Activated CD8-positive, alpha-beta memory T cell treated with anti-CD3 and anti-CD28 coated beads for 4 hours (primary cell): ENCODE measurements at places on chromosomes 13 and 19.
A peak's percentile ranks its signal among the peaks of the same experiment; 100 is the strongest.

GRCh38 chr19:571566-571974, 826 bp upstream of the BSG start:
- DNase-seq, result no peak

DNA sequence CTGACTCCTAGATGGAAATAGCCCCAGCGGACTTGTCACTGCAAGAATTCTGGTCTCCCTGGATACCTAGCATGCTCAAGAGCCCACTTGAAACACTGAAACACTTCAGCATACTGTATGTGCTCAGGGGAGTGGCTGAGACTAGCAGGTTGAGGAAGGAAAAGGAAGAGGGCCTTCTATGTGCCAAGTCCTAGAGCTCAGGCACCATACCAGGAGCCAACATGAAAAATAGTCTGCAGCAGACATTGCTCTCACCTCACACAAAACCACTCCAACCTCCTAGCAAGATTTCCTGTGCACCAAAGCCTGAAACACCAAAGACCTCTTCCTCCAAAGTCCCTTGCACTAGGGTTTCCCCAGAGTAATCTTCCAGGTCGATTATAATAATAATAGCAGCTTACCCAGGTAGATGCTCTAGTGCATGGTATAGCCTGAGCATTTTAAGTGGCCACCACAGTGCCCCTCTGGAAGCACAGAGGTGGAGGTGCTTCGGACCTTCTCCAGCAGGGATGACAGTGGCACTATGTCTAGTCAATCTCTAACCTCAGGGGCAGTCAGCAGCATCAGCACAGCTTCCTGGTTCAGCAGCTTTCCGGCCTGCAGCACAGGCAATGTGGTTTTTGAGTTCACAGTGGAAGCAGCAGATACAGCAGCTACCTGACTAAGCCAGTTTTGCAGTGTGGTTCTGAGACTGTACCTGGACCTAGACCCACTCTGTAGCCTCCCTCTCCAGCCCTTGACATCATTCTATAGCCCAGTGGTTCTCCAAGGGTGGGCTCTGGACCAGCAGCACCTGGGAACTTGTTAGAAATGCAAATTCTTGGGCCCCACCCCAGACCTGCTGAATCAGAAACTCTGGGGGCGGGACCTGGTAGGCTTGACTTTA, 45.6 kb upstream of the UBE2L5 start:
- DNase-seq, result peak; percentile 35

DNA sequence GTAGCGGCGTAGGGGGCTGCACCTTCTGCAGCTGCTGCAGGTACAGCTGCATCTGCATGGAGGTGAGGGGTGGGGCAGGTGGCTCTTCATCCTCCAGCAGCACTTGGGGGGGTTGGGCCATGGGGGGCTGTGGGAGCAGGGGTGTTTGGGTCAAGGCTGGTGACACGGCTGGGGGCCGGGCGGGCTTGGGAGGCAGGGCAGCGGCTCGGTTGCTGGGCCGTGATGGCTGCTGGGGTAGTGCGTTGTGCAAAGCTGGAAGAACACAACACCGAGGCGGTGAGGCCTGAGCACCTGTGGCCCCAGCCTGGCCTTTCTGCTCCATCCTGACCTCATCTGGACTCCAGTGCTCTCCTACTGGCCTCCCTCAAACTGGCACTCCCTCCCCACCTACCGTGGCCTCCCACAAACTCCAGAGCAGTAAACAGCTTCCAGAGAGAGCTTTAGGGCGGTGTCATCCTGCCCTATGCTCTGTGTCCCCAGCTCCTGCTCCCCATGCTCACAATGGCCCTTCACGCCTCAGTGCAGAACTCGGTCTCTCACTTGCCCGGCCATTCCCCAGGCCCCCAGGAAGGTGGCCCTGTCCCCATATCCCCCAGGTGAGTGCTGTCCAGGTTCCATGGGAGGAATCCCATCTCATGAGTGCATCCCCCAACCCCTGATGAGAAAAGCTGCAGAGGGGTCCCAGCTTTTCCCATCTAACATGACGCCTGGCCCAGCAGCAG, 11.1 kb upstream of the EPHX3 start:
- DNase-seq, result no peak

- no peak for DNase-seq
These were observed 193.1 kb downstream of the VWA8 start for GRCh38 chr13:41767801-41768200.

DNA sequence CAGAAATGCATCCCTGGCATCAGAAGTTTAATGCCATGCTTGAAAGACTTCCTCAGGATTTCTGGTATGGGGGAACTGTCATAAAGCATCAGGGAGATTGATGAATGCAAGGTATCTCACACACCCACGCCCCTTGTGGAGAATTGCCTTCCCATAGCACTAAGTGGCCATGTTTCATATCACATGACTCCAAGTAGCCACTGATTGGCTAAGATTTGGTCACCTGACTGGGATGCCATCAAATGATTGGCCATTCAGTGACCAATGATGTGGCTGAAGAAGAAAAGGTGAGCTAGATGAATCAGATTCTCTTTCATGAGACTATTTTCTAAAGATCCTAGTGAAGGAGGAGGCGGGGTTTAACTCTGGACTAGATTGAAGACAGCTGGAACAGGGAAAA, 7.3 kb downstream of the KLK8 start:
- no peak for DNase-seq

GRCh38 chr13:66665991-66666390, 564.1 kb downstream of the PCDH9 start:
- DNase-seq, result no peak

DNA sequence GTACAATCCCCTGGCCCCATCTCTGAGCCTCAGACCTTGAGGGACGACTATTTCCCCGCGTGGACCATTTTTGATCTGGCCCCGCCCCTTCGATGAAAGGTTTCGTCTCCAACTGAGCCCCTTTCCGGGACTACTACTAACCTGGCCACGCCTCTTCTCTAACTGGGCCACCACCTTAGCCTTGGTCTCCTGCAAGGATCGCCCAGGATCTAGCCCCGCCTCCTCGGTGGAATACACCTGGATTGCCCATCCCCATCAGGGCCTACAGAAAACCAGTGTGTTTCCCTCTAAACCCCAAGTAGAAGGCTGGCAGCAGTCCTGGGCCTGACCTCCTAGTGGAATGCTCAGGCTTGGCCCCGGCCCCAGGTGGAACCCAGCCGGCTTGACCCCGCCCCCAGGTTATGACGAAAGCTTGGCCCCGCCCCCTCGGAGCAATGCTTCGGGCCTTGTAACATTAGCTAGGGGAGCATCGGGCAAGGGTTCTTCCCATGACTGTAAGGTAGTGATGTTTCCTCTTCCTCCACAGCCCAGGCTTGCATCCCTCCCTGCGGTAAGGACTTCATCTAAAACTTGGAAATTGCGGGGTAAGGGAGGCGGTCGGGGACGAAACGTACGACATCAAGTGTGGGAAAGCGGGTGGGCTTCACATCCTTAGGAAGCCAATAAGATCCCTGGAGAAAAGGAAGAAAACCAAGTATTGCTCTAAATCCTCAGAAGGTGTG, 9.1 kb downstream of the SPACA6 start:
- DNase-seq, result no peak

DNA sequence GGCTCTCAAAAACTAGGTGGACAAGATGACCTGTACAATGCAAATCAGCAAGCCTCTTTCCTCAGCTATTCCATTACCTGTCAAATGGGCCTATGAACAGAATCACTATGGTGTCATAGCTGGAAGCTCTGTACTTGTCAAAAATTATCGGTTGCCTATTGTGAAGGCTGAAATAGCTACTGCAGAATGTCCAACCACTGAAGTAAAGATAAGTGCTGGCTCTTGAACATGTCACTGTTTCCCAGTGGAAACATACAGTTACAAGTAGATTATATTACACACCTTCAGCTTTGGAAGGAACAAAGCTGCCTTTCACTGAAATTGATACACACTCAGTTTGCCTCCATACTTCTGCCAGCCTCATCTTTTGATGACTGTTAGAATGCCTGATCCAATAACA, 55.5 kb upstream of the PCDH9 start:
- no peak for DNase-seq

- DNase-seq, result no peak
These were observed 43.4 kb downstream of the WTIP start for GRCh38 chr19:34525001-34525400.

- no peak for DNase-seq
These were observed 75.2 kb downstream of the LRRC63 start for GRCh38 chr13:46286972-46287371.

DNA sequence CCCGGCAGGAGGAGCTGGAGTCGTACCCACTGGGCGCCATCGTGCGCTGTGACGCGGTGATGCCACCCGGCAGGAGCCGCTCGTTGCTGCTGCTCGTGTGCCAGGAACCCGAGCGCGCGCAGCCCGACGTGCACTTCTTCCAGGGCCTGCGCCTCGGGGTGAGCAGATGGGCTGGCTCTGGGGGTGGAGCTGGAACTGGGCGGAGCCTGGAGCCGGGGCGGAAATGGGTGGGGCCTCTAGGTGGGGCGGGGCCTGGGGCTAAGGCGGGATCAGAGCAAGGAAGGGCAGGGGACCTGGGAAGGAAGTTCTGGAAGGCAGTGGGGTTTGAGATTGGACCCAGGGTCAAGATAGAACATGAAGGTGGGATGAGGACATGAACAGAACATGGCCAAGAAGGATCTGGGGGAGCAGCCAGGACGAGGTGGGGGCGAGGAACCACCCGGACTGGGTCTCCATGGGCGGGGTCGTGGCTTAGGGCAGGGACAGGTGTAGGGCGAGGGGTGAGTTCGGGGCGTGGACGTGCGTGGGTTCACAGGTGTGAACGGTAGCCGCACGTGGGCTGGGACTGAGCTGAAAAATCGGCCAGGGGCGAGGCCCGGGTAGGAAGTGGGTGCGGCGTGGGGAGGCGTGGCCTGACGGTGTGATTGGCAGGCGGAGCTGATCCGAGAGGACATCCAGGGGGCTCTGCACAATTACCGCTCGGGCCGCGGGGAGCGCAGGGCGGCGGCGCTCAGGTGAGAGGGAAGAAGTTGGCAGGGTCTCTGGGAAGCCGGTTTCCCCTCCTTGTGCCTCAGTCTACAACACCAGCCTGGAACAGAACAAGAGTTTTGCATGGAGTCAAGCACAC, 4.7 kb downstream of the EPS8L1 start:
- no peak for DNase-seq

DNA sequence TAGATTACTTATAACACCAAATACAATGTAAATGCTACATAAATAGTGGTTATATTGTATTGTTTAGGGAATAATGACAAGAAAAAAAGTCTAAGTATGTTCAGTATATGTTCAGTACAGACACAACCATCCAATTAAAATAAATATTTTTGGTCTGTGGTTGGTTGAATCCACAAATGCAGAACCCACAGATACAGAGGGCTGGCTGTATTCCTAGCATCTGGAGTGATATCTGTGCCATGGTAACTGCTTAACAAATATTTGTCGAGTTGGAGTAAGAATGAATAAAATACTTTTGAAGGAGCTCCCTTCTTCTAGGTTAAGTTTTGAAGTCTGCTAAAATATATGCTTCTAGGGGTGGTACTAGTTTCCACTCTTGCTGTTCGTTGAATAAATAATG, 241.0 kb downstream of the KLF5 start:
- DNase-seq, result no peak

- DNase-seq, result no peak
These were observed 129.4 kb downstream of the PCDH20 start for GRCh38 chr13:61286148-61286745.

DNA sequence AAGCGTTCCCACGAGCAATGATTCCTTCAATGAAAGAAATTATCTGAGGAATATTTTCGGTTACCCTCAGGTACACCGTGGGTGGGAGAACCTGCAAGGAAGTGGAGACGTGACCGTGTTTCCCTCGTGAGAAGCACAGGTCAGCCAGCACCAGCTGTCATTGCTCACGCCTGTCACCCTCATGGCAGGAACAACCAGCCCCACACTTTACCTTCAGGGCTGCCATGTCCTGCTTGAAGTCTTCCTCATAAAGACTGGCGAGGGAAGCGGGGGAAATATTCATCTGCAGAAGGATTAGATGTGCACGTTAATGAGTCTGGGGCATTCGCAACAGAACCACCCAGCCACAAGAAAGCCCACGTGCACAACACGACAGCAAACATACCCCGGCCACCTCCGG, 18.2 kb downstream of the CARS2 start:
- no peak for DNase-seq
